ENCODE measurements at places on chromosomes 1 and 21. TPM values are rescaled to one million over a fixed set of nuclear protein-coding genes. Genes with fewer than 3 reads are reported as not detected.

OVAAL gene
- total RNA-seq = not detected

HSF2BP gene
- 0.20 TPM for total RNA-seq

HES4 gene
- 10.5 TPM for total RNA-seq

TUFT1 gene
- 18.2 TPM for total RNA-seq

DNA sequence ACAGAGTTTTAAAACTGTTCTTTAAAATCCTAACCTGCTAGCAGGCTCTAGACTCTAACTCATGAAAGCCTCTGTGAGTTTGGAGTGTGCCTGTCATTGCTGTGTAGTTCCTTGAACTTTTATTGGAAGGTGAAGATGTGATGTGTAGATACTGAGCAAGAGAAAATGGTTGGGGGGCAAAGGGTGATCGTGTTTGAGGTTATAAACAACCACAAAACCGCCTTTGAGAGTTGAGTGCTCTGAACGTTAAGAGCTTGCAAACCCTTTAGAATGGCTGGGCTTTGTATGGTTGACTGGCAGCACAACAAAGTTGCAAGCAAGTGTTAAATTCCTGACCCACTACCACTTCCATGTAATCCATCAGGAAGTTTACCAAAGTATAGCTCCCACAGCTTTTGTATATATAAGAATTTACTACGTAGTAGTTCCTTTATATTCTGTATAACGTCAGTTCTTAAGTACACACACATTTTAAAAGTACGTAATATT is 19.6 kb downstream of the BACE2 start:
- no peak for DNase-seq
- H3K4me3 ChIP-seq = no peak overlapping the region
- H3K4me1 ChIP-seq = no peaks in the 10 kb centered on the region

DNA sequence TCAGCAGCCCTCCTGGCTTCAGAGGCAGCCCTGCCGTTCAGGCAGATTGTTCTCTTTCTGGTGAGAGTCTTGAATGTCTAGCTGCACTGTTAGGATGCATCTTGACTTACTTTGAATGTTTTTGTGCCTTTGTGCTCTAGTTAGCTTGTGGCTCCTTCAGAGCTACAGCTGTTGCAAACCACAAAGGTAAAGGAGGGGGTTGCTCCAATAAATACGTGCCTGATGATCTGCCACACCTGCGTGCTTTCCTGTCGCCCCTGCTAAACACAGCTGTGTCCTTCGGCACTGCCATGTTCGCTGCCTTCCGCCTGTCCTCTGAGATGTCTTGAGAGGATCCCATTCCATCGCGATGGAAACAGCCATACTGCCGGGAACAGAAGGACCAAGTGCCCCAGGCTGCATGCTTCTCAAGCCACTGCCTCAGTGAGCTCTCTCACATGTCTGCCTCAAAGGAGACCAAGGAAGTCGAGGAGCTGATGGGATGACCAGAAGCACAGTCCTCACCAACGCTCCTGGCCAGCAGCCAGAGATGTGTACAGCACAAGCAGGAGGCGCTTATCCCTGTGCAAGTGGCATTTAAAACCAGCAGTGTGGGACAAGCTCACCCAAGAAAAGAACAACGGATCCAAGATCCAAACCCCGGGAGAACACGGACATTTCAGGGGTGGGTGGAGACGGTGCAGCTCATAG is 12.0 kb upstream of the SMIM12 start:
- peaks cover 57% of the 10 kb centered on the region for H3K27me3 ChIP-seq
- peak overlapping the region; percentile 27 for H3K27ac ChIP-seq
- peaks cover 18% of the 10 kb centered on the region for H3K4me1 ChIP-seq
- H3K4me3 ChIP-seq = peak overlapping the region; percentile 80
- peaks cover 14% of the 10 kb centered on the region for H3K36me3 ChIP-seq

Data from T-helper 17 cell (primary cell).